Mammary epithelial cell (primary cell): ENCODE measurements at places on chromosomes 16 and 17.

- DNase-seq, result no peak
These were observed 7.7 kb upstream of the ITPRIPL2 start for GRCh38 chr16:19105891-19106624.

DNA sequence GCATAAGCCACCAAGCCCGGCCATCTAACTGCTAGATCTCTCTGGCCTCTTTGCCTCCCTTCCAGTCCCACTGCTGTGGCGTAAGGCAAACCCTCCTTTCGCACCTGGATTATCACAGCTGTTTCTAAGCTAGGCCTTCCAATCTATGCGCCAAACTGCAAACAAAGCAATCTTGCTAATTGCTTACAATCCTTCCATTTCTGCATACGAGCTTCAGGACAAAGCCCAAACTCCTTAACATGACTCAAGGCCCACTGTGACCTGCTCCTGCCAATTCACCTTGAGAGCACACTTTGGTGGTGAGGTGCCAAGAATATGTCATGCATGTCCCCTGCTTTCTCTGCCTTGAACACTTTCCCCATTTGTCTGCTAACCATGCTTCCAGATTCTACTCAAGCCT is 6.0 kb upstream of the ARL5C start:
- DNase-seq, result no peak

- DNase-seq, result no peak
These were observed 347.5 kb upstream of the TNRC6C start for GRCh38 chr17:77610972-77611521.

DNA sequence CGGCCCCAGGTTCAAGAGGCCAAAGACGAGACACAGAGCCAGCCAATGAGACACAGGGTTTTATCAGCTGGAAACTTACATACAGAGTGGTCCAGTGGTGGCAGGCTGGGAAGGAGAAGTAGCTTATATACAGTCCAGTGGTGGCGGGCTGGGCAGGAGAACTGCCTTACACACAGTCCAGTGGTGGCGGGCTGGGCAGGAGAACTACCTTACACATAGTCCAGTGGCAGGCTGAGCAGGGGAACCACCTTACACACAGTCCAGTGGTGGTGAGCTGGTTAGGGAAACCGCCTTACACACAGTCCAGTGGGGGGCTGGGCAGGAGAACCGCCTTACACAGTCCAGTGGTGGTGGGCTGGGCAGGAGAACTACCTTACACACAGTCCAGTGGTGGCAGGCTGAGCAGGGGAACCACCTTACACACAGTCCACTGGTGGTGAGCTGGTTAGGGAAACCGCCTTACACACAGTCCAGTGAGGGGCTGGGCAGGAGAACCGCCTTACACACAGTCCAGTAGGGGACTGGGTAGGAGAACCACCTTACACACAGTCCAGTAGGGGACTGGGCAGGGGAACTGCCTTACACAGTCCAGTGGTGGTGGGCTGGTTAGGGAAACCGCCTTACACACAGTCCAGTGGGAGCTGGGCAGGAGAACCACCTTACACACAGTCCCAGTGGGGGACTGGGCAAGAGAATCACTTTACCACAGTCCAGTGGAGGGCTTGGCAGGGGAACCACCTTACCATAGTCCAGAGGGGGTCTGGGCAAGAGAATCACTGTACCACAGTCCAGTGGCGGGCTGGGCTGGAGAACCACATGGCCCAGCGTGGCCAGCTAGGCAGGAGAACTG is 90.9 kb downstream of the GAS7 start:
- DNase-seq, result no peak

DNA sequence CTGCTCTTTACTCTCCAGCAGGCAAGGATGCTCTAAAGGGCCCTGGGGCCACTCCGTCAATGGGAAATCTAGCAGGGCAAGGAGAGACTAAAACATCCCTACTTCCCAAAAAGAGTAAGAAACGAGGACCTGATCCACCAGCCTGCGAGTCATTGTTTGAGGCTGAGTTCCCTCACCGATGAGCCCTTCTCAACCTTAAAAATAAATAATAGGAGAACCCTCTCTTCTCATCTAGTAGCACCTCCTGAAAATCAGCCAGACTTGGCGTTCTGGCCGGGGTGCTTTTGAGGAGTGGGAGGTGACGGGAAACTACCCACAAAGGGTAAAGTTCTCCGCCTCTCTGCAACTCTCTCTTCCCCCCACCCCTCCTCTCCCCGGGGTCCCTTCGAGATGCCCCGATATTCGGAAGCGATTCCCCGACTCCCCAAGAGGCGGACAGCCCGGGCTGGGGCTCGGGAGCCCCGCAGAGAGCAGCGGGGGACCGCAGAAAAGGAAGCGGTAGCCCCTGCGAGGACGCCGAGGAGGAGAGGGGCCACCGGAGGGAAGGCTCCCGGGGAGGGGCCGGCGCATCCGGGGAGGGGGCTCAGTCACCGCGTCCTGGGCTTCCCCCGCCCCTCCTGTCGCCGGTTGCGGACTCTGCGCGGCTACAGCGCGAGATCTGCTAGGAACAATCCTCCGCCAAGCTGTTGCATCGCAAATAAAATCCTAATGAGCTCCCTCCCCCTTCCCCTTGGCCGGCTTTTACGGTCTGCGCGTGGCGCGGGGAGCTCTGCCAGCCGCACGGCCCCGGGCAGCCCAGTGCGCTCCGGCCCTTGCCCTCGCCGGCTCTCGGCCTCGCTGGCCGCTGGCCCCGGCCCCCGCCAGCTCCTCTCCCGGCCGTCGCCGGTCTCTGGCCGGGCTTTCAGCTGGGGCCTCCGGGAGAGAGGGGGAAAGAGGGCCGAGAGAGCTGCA is 1.3 kb downstream of the HOXB9 start:
- no peak for DNase-seq

DNA sequence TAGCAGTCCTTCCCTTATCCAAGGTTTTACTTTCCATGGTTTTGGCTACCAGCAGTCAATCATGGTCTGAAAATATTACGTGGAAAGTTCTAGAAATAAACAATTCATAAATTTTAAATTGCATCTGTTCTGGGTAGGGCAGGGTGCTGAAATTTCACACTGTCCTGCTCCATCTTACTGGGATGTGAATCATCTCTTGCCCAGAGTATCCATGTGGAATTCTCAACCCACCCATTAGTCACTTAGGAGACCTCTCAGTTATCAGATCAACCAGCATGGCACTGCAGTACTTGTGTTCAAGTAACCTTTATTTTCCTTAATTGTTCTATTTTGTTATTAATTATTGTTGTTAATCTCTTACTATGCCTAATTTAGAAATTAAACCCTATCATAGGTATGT is 202.8 kb upstream of the CPHXL start:
- no peak for DNase-seq

GRCh38 chr16:52439171-52439701 is 107.7 kb downstream of the TOX3 start:
- DNase-seq, result no peak

- DNase-seq, result peak; percentile 94
These were observed 3.8 kb upstream of the C1QL1 start for GRCh38 chr17:44971776-44972483.
